B cell (primary cell): ENCODE measurements at places on chromosomes 16 and 17.

DNA sequence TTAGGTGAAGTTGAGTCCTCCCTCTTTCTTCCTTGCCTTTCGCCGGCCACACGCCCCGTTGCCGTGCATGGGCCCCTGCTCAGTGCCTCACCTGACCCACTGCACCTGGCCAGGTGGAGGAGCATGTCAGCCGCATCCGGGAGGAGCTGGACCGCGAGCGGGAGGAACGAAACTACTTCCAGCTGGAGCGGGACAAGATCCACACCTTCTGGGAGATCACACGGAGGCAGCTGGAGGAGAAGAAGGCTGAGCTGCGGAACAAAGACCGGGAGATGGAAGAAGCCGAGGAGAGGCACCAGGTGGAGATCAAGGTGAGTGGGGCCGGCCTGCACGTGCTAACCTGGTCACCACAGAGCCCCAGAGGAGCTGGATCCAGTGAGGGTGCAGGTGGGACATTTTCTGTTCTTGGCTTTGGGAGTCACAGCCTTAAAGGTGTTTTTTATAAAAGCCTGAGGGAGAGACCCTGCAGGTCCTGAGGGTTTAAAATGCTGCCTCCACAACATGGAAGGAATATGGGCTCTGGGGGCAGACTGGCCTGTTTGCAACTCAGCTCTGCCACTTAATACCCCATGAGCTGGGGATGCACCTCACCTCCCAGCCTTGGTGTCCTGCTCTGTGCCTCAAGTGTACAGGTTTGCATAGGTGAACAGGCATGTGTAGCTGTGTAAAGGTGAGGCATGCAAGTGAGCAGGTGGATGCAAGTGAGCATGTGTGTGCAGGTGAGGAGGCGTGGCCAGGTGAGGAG, 12.1 kb upstream of the DBNDD1 start:
- DNase-seq, result no peak

DNA sequence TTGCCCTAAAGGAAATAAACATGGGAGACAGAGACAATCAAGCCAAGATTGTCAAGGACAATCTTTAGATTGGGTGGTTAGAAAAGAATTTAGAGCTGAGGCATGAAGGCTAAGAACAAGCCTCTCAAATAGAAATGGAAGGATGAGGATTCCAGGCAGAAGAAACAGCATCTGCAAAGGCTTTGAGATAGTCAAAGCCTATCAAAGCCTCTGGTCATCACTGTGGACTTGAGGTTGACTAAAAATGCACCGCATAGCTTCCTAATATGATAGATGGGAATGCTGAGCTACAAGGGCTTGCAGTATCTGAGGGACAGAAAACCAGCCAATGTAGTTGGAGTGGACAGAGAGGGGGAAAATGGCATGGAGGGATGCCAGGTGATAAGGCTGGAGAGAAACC, 109.8 kb upstream of the FAM20A start:
- DNase-seq, result no peak

- no peak for DNase-seq
Observed at GRCh38 chr17:42803074-42803883, 4.6 kb downstream of the CNTD1 start.

GRCh38 chr16:71339236-71340171, 19.0 kb upstream of the CALB2 start:
- DNase-seq, result no peak

DNA sequence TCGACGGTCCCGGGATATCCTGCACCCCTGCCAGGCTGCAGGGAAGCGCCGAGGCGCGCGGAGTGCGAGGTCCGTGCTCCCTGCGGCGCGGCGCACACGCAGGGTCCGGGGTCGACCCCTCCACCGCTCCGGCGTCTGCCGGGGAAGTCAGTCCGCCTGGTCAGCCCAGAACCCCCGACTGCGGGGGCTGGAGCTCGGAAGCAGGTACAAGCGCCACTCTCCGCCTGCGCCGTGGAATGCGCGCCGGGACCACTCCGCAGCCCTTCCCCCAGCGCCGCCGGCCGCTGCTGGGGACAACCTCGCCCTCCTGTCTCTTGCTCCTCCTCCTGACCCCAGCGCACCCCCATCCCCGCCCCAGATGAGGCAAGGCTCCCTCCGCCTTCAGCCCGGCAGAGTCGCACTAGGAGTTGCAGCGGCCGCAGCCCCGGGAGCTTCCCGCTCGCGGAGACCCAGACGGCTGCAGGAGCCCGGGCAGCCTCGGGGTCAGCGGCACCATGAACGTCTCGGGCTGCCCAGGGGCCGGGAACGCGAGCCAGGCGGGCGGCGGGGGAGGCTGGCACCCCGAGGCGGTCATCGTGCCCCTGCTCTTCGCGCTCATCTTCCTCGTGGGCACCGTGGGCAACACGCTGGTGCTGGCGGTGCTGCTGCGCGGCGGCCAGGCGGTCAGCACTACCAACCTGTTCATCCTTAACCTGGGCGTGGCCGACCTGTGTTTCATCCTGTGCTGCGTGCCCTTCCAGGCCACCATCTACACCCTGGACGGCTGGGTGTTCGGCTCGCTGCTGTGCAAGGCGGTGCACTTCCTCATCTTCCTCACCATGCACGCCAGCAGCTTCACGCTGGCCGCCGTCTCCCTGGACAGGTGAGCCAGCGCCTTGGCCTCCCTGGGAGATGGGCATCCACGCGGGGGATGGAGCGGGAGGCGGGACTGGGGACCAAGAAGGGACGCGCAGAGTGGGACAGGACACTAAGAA, at the start of gene GALR2:
GALR2 (plus strand) TSS at position 392 of the 974 bp plus-strand sequence; CDS start at position 495, 103 bp downstream.
- peak; percentile 71 for DNase-seq
